ENCODE measurements at places on chromosomes 6 and 20.

- DNase-seq: no peak
Measured at GRCh38 chr20:18166241-18166881, 28.7 kb downstream of the KAT14 start.

- no peak for DNase-seq
Measured at GRCh38 chr20:24972341-24972740, 20.2 kb downstream of the APMAP start.

DNA sequence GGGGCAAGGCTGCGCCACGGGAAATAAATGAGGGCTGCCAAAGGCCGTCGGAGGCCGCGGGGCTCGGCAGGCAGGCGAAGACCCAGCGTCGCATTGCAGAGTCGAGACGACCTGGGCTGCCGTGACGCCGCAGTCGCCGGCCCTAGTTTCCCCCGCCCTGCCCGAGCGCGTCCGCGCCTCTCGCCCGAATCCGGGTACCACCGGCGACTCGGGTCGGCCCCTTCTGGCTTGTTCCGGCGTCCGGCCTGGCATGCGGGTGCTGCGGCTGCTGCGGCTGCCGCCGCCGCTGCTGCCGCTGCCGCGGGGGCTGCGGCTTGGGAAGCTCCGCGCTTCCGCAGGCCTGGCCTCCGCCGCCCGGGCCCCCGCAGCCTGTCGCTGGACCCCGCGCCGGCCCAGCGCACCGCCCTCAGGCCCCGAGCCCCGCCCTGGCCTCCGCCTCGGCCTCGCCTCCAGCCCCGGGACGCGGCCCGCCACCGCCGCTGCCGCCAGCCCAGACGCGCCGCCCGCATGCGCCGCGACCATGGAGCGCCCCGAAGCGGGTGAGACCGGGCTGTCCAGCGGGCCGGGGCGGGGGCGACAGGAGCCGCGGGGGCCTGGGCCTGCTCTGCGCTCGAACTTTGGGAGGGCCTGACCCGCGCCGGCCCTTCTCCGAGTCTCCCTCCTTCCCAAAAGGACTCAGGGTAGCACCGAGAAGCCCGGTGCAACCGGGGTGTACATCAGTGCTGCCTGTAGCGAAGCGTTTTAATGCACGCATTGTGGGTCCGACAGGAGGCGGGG is at the start of gene AKAP7:
Gene AKAP7, plus strand, starts transcription at position 224 of the 777 bp plus-strand sequence. Its CDS starts 297 bp downstream, at position 521.
- DNase-seq: peak; percentile 73

DNA sequence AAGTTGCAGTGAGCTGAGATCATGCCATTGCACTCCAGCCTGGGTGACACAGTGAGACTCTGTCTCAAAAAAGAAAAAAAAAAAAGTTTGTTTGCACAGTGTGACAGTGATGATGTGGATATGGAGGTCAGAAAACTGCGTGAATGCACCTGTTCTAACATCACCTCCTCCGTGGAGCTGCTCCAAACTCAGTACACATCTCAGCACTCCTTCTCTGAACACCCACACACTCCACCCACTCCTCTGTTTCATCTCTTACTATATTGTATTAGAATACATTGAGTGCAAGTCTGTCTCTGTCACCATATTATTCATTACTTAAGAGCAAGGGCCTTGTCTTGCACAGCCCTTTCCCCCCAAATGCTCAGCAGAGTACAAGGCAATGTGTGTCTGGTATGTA is 51.5 kb upstream of the ENPP4 start:
- DNase-seq: no peak

GRCh38 chr20:14761903-14762302 is 424.5 kb upstream of the FLRT3 start:
- no peak for DNase-seq

DNA sequence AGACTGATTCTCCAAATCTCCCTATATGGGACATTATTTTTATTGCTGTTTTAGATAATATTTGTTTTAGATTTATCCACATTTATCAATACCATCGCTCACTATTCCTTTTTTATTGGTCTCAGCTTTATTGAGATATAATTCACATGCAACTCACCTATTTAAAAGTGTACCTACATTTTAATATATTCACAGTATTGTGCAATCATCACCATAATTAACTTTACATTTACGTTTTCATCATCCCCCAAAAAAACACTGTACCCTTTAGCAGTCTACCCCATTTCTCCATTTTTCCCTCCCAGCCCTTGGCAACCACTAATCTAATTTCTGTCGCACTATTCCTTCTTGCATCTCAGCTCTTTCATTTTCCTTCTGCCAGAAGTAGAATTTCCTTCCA is 110.8 kb upstream of the HDAC2 start:
- no peak for DNase-seq

- DNase-seq: peak; percentile 61
Measured at GRCh38 chr20:44384423-44385027, 29.0 kb downstream of the HNF4A start.

DNA sequence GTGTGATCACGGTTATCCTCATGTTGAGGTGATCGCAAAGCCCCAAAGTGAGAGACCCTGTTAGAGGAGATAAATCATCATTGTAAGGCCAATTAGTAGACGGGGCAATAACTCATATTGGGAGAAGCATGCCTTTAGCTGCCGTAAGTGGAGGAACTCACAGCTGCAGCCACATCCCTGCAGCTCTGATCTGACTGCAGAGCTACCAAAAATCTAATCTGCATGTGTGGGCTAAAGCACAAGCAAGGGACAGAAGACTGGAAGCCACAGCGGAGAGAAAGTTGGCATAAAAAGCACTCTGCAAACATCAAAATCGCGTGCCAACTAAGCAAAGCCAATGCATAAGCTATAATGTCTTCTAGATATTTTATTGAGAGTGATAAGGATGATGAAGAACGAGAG is 79.8 kb downstream of the TBC1D7 start:
- no peak for DNase-seq

DNA sequence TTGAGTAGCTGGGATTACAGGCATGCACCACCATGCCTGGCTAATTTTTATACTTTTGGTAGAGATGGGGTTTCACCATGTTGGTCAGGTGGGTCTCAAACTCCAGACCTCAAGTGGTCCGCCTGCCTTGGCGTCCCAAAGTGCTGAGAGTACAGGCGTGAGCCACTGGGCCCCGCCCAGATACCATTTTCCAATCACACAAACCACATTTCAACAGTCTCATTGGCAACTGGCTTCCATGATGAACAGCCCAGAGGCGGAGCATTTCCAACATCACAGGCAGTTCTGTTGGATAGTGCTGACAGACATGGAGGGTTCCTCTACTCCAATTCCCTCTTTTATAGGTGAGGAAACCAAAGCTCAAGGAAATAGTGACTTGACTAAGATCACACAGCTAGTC is 43.9 kb upstream of the PLCB4 start:
- no peak for DNase-seq

- DNase-seq: peak; percentile 55
Measured at GRCh38 chr6:81937296-81937937, 184.9 kb upstream of the TENT5A start.

DNA sequence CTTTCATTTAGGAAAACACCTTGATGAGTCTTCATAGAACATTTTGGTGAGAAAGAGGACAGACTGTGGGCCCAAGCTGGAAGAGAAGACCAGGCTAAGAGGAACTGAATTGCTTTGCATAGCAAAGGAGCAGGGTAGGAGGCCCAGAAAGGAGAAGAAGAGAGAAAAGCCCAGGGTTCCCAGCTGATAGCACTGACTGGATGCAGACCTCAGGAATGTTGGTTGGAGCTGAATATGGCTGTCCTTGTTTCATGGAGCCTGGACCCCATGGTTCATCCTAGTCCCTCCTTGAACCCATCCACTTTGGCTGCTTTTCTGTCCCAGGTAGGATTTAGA is 18.0 kb upstream of the ZFAND3 start:
- DNase-seq: no peak

DNA sequence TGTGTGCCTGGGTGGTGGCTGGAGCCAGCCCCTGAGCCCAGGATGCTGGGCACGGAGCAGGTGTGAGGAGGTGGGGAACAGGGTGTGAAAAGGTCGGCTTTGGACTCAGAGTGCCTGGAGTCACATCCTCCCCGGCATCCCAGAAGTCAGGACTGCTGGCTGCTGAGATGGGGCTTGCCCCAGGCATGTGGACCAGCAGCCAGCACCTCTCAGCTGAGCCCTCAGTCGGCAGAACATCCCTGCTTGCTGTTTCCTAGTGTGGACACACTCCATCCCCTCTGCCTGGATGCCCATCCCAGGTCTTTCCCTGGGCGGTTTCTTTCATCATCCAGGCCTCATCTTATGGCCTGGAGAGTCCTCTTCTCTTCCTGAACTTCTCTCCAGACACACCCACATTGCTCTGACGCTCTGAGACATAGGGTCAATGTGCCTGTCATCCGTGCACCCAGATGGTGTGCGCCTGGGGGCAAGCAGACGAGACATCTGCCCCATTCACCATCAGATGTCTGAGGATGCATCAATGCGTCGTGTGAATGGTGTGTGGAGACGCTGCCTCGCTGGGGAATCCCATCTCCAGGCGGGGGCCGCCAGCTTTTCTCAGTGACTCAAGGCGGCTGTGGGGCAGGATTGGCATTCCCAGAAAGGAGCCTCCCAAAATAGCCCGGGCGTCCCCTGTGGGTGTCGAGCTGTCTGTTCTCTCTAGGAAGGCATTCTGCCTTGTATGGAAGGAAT is 104.2 kb downstream of the SYCP2 start:
- DNase-seq: peak; percentile 31

GRCh38 chr6:161745594-161746141 is 471.8 kb upstream of the AGPAT4 start:
- no peak for DNase-seq

GRCh38 chr6:168601111-168601510 is 160.1 kb downstream of the SMOC2 start:
- DNase-seq: no peak

GRCh38 chr6:30206799-30207618 is 6.2 kb downstream of the TRIM26 start:
- DNase-seq: peak; percentile 52

DNA sequence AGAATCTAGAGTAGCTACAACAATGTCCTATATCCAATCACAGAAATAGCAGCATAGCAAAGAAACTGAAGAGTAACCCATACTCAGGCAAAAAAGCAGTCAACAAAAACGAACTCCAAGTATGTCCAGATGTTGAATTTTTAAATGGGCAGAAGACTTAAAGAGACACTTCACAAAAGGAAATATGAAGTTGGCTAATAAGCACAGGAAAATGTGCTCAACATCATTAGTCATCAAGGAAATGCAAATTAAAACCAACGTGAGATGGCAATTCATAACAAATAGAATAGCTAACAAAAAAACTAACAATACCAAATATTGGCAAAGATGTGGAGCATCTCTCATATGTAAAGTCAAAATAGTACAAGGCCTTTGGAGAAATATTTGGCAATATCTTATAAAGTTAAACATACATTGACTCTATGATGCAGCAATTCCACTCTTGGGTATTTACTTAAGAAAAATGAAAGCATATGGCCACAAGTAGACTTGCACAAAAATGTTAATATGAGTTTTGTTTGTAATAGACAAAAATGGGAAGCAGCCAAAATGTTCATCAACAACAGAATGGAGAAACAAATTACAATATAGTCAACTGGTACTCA is 37.7 kb downstream of the FRK start:
- no peak for DNase-seq

DNA sequence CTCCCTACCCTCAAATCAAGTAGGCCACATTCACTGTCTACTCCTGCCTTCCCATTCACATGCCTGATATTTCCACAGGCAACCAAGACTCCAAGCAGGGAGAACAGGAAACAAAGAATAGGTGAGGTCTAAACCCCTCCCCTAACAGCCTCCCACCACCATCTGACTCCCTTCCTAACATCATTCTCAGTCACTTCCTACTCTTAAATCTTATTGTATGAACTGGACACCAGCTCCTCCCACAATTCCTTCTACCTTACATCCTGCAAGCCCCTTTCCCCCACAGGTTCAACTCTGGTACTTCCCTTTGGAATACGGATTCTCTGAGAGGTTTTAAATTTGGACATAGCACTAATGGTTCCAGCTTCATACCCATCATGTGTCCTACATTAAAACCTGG is 944 bp upstream of the C6orf136 start:
- DNase-seq: no peak

DNA sequence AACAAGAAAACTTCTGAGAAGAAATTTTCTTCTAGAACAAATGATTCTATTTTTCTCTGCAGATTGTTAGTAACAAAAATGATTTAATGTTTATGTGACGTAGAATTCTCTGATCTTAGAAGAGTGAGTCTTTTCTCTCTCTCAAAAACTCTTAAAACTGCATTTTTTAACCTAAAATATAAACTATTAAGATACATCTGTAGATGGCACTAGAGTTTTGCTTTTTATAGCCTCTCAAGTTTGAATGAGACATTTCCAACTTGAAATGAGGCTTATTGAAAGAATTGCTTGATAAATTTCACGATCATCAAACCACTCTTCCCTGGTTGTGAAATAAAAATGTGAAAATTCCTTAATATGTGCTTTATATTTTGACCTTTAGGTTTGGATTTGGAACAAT is 53.8 kb downstream of the PHF3 start:
- no peak for DNase-seq

GRCh38 chr6:34462551-34462971 is 3.3 kb upstream of the PACSIN1 start:
- peak; percentile 63 for DNase-seq

DNA sequence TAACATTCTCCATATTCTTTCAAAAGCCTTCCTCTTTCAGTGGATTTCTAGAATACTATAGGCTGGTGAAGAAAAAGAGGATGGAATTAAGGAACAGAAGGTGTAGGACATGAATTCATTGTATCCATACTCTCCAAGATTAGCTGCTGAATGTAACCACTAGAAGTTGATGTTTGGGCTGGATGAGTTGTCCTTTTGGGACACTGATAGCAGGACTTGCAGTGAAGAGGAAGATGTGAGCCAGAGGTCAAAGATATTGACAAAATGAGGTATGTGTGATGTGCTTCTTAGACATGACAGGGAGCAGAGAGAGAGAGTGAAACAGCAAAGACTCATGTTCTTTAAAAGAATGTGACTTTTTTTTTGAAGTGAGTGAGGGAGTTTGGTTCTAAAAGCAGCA is 134.3 kb upstream of the MAN1A1 start:
- DNase-seq: no peak

- DNase-seq: peak; percentile 27
Measured at GRCh38 chr6:145704143-145704781, 31.1 kb downstream of the EPM2A start.
